HCEC 1CT (cell line): ENCODE measurements at places on chromosomes 3 and 15.

GRCh38 chr3:65493371-65493882 lies 545.3 kb downstream of the MAGI1 start:
- DNase-seq, result no peak

DNA sequence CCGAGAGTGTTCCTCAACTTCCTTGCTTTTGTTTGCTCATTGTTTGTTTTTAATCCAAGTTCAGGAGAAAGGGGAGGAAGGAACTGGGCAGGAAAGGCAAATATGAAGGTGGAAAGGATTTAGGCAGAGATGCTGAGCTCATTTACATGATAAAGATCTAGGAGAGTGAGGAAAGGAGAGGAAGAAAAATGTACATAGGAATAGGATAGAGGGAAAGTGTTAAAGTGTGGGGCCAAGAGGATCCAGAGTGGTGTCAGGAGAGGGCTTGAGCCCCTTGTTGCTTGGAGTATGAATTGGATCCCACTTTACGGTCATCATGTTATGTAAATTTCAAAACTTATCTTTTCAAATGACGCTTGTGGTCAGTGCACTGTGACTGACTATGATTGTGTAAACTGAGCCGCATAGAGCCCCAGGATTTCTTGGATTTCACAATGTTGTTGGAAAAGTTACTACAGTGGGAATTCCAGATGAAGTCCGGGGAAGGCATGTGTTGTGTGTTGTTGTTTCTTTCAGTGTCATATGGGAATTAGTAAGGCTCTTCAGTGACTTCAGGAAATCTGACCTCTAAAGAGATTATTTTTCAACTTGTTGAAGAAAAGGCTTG lies 15.0 kb upstream of the PLD1 start:
- DNase-seq, result peak; percentile 88

GRCh38 chr3:60010781-60011180 lies 961.0 kb upstream of the CFAP20DC start:
- no peak for DNase-seq

GRCh38 chr3:193915613-193916012 lies 220.3 kb upstream of the HES1 start:
- DNase-seq, result no peak

DNA sequence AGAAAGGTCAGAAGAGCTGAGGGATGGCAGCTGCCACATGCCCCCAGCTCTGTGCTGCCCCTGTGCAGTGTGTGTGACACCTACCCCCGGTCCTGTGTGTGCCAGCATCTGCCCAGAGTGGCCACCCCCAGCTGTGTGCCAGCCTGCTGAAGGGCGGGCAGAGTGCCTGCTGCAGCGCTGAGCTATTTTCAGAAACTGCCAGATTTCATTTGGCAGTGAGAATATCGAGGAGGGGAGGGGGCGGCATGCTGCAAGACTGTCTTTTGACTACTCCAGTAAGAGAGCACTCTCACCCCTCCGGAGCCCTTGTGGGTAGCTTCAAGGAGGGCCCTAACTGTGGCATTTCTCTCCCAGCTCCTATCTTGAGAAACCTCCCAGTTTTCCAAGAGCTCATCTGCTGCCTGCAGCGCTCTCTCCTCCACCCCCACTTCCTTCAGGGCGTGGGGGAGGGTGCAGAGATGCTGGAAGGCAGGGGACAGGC lies 25.2 kb upstream of the DOCK3 start:
- DNase-seq, result no peak
